ENCODE measurements at places on chromosomes 1 and 21. TPM values are rescaled to one million over a fixed set of nuclear protein-coding genes. Genes with fewer than 3 reads are reported as not detected.

PPFIA4 gene
- total RNA-seq = 1.5 TPM

RNU1-4 gene
- 3,922 TPM for total RNA-seq

CFAP298 gene
- 22.5 TPM for total RNA-seq

TSACC gene
- total RNA-seq = 0.40 TPM

ASCL5 gene
- 0.27 TPM for total RNA-seq

TSPEAR gene
- not detected for total RNA-seq

LCE1B gene
- total RNA-seq = not detected

C4BPB gene
- 0.27 TPM for total RNA-seq

LCE1E gene
- not detected for total RNA-seq

SCAMP3 gene
- 69.4 TPM for total RNA-seq

IL20 gene
- not detected for total RNA-seq

RPS8 gene
- total RNA-seq = 2,841 TPM

RAP1GAP gene
- 0.07 TPM for total RNA-seq

TMOD4 gene
- total RNA-seq = 3.0 TPM

NBPF20 gene
- total RNA-seq = 4.4 TPM
